ENCODE measurements at places on chromosomes 12 and 14.

DNA sequence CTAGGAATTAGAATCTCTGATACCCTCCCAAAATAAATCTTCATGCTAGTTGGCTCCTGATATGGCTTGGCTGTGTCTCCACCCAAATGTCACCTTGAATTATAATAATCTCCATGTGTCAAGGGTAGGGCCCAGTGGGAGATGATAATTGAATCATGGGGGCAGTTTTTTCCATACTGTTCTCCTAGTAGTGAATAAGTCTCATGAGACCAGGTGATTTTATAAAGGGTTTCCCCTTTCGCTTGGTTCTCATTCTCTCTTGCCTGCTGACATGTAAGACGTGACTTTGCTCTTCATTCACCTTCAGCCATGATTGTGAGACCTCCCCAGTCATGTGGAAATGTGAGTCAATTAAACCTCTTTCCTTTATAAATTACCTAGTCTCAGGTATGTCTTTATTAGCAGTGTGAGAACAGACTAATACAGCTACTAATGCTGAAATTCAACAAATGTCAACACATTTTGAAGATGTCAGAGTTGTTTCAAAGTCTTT, 12.2 kb upstream of the SPTSSA start:
- no peak for DNase-seq

DNA sequence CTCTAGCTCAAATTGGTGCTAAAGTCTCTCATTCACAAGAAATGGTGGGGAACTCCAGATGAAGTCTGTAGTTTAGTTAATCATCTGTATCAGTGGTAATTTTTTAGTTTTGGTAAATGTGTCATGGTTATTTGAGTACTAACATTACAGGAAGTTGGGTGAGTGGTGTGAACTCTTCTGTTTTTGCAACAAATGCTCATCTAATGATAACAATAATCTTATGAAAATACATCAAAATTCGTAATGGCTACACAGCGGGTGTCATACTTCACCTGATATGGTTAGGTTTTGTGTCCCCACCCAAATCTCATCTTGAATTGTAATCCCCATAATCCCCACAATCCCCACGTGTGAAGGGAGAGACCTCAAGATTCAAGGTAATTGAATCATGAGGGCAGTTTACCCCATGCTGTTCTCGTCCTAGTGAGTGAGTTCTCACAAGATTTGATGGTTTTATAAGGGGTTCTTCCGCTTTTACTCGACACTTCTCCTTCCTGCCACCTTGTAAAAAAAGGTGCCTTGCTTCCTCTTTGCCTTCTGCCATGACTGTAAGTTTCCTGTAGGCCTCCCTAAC, 209.3 kb upstream of the FOXN3 start:
- no peak for DNase-seq

DNA sequence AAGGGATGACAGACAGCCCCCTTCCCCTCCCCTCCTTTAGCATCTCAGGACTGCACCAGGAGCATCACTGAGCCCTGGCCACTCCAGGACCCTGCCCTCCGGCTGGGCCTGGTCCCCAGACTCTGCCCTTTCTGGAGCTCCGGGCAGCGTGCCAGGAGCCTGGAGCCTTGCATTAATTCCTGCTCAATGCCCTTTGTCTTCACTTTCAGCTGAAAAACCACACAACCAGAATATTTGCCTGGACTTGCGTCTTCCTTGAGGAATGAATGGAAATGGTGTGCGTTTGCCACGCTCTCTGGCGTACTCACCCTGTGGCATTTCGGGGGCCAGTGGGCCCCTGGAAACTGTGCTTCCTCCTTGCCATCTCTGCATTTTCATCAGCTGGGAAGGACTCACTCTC, 8.5 kb upstream of the RFLNA start:
- no peak for DNase-seq

GRCh38 chr12:75270157-75270556, 60.0 kb downstream of the CAPS2 start:
- no peak for DNase-seq

DNA sequence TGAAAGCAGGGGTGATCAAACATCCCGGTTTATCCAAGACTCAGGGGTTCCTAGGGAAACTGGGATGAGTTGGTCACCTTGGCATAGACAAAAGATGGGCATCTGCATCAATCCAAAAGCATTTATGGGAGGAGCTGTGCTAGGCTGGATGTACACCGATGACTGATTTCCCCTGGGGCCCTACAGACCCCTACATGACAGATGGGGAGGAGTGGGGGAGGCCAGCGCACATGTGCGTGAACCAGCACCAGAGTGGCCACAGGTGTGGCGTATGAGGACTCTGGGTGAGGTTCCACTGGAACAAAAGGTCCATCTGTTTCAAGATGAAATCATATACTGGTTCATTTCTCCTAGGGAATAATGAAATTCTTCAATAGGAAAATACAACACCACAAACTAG, 210.4 kb downstream of the ITPR2 start:
- DNase-seq = no peak
